ENCODE measurements at places on chromosomes 11 and 22.

DNA sequence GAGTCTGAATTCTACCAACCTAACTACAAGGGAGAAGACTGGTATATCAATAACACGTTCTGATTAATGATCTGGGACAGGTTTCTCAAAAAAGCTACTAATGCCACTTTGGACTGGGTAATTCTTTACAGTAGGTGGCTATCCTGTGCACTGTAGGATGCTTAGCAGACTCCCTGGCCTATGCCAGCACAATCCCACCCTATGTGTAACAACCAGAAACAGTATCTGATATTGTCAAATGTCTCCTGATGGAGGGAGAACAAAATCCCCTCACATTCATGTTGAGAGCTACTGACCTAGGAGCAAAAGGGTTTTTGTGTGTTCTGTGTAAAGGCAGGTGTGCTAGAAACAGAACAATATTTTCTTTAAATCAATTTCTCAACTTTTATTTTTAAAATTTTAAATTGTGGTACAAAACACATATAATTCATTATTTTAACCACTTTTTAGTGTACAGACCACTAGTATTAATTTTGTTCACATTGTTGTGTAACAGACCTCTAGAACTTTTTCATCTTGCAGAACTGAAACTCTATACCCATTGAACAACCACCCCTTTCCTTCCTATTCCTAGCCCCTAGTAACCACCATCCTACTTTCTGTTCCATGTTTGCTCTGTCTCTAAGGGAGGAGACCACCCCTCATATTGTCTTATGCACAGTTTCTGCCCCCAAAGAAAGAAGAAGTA is 2.1 kb upstream of the MS4A6A start:
- DNase-seq, result no peak

DNA sequence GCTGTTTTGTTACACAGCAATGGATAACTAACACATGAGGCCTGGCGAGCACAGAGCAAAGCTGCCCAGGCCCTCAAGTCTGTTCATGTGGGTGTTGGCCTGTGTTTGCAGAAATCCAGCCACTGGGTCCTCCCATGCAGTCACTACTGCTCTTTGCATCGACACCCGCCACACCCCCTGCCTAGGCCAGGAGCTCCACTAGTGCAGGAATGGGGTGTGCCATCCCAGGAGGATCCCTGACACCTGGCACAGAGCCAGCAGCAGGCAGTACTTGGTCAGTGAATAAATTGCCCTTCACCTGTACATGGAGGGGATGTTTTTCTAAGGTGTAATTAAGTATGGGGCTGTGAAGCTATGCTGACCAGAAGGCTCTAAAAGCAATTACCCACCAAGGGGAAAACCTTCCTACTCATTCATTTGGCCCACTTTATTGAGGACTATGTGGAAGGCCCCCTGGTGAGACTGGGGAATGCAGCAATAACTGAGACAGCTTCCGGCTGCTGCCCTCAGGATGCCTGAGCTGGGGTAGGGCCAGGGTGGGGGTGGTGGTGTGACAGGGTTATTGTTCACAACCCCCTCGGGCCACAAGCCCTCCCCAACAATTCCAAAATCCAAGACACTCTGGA is 160.8 kb downstream of the CRYBB2 start:
- no peak for DNase-seq

- no peak for DNase-seq
Measured at GRCh38 chr11:25993016-25993415, 338.9 kb upstream of the ANO3 start.

GRCh38 chr11:133251841-133252240 is 280.5 kb downstream of the OPCML start:
- no peak for DNase-seq

DNA sequence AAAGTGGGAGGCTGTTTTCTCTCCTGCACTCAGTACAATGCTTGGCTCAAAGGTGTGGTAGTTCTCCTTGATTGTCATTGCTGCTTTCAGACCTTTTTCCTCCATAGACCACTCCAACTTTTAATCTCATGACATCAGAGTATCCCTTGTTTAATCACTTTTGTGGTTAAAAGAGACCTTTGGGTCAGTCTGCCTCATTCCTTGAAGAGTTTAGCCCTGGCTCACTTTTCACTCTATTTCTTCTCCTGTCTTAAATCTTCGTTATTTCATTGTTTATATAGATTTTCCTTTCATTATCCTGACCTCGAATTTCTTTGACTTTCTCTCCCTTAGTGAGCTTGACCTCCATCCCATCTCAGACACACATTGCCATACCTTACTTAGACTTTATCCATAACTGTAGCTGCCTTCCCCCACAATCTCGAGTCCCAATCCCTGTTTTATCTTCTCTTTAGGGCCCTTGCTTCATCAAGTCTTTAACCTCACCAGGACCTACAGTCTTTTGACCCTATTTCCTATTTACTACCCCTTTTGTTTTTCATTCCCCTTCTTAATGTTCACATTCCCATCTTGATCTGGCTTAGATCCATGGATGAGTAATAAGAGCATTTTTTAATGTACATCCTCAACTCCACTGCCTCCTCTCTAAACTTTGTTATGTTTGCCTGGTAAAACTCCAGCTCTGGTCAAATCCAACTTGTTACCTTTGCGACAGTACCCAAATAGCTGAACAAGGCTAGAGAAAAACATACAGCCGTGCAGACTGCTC is 9.5 kb downstream of the ATXN10 start:
- DNase-seq, result no peak

DNA sequence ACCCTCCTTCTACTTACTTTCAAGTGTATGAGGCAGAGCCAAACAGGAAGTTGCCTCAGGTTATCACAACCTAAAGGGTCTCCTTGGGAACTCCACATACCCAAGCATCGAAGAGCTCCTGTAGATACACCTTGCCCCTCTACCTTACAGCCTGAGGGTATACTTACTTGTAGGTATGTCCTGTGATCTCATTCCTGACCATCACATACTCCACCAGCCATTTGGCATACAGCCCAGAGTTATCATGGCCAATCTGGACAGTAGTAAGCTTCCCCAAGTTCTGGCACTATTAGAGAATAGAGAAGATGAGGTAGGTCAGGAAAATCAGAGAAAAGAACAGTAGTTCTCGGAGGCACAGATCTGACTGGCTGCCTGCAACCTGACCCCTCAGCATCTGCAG is 53.4 kb upstream of the SCUBE2 start:
- no peak for DNase-seq

- DNase-seq, result no peak
Measured at GRCh38 chr22:35220221-35220620, 37.1 kb upstream of the HMGXB4 start.

DNA sequence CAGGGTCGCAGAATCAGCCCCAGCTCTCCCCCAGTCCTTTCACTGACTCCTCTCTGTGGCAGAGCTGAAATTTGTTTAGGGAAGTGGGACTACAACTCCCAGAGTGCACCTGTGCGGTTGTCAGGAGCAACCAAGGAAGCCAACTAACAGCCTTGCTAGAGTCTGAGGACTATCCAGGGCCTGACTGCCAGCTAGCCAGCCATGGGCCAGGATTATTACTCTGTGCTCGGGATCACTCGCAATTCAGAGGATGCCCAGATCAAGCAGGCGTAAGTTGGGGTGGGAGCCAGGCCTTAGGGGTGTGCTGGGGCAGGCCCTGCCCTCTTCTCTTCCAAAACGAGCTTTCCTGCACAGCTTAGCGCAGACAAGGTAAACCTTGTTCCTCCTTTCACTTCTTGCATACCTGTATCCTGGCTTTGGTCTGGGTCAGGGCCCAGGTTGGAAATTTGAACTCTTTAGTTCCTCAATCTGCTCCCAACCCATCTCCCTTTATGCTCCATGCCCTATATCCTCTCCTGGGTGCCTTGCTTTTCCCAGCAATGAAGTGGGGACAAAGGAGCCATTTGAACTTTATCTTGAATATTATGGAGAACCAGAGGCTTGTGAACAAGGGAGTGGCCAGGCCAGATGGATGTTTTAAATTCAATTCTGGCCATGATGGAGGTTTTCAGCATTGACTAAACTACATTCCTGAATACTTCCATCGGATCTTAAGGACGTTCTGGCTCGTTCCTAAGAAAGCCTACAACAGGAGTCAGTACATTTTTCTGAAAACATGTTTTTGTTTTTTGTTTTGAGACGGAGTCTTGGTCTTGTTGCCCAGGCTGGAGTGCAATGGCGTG is at the start of gene DNAJB13:
DNAJB13 (plus strand) TSS at position 158 of the 842 bp plus-strand sequence; CDS start at position 202, 44 bp downstream.
- DNase-seq, result peak; percentile 59

- no peak for DNase-seq
Measured at GRCh38 chr22:33427461-33427860, 369.3 kb upstream of the SYN3 start.

DNA sequence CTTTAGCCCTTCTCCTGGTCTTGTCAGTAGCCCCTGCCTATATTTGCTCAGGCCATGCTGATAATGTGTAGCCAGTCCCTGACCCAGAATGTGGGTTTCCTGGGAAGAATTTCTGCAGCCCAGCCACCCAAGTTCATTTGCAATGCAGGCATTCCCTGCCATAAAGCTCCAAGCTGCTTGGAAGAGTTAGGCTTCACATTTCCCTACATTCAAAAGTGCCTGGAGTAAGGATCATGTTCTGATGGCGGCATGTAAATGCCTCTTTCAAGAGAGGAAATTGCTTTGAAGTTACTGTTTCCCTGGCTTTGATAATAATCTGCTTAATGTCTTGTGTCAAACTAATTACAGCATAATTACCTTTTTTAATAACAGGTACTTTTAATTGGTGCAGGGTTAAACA is 266.1 kb downstream of the MIAT start:
- no peak for DNase-seq

- DNase-seq, result no peak
Measured at GRCh38 chr11:92227230-92227814, 2.7 kb downstream of the FAT3 start.

DNA sequence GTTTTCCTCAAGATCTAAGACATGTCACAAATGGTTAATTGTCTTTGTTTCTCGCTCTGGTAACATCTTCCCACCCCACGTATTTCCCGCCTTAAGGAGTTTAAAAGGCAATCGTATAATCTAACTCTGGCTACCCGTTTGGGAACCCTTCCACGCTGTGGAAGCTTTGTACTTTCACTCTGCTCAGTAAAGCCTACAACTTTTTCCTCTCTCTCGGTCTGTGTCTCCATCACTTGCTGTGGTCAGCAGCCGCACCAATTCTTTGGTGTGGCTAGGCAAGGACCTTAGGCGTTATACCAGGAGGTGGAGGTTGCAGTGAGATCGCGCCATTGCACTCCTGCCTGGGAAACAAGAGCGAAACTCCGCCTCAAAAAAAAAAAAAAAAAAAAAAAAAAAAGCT is 1430.1 kb downstream of the LRRC4C start:
- no peak for DNase-seq

- no peak for DNase-seq
Measured at GRCh38 chr11:74084796-74085541, 76.1 kb upstream of the UCP3 start.

- DNase-seq, result peak; percentile 97
Measured at GRCh38 chr22:28772633-28773460, at the start of gene CCDC117. Gene CCDC117, plus strand, starts transcription at chr22:28772695. Its CDS starts 155 bp downstream, at chr22:28772850.

- DNase-seq, result no peak
Measured at GRCh38 chr11:11569936-11570491, 51.8 kb downstream of the GALNT18 start.

GRCh38 chr11:39374963-39375698 is 2084.3 kb downstream of the LRRC4C start:
- DNase-seq, result no peak

DNA sequence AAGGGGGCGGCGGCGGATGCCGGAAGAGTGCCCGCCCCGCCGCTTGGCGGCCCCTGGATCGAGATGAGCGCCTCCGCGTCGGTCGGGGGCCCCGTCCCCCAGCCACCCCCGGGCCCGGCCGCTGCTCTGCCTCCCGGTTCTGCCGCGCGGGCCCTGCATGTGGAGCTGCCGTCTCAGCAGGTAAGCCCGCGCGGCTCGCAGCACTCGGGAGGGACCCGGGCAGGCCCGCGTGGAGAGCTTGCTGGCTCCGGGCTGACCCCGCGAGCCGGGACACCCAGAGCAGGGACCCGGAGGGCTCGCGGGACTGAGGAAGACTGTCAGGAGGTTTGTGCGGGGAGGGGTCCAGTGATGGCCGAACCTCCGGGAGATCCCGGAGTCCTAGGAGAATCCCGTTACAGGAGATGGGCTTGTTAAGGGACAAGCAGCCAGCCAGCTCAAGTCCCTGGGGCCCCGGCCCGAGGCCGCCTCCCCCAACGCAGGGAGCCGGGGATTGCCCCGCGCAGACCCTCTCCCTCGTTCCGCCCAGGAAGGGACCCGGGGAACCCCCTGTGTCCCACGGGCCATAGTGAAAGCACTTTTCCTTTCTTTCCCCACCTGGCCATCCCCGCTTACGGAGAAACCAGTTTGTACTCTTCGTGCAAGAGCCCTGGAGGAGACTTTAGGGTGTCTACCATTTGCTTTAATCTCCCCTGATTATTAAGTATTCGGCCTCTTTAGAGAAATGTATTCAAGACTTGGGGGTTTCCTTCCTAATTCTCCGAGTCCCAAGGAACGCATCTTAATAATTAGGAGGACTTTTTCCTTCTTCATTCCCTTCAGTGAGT is 547 bp downstream of the UVRAG start:
- DNase-seq, result peak; percentile 66

DNA sequence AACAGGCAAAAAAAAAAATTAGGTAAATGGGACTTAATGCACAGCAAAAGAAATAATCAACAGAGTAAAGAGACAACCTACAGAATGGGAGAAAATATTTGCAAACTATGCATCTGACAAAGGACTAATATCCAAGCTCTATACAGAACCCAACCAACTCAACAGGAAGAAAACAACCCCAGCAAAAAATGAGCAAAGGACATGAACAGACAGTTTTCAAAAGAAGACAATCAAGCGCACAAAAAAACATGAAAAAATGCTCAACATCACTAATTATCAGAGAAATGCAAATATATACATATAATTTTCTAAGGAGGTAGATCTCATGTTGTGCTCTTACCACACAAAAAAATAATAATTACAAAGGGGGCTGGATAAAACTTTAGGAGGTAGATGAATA is 36.5 kb upstream of the USP47 start:
- no peak for DNase-seq

DNA sequence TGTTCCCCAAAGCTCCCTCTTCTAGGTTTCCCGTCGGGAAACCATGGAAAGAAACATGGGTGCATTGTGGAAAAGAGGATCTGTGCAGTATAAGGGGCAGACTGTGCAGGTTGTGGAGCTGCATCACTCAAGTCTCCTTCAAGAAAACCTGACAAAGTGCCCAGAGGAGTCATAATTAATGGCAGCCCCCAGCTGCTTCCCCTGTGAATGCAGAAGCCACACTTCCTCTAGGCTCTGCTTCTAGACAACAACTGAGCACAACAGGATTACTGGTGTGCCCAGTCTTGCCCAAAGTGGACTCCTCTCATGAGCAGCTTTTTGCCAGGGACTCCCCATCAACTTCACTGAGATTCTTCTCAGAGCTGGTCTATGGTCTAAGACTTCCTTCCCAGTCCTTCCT is 42.6 kb upstream of the SCUBE2 start:
- no peak for DNase-seq

GRCh38 chr11:19959648-19960059 is 200.6 kb downstream of the DBX1 start:
- DNase-seq, result no peak

GRCh38 chr11:921921-922678 is 3.6 kb upstream of the AP2A2 start:
- no peak for DNase-seq

- DNase-seq, result no peak
Measured at GRCh38 chr11:115219376-115219775, 284.8 kb downstream of the CADM1 start.

- DNase-seq, result no peak
Measured at GRCh38 chr11:73055655-73056354, 86.3 kb downstream of the FCHSD2 start.

- DNase-seq, result no peak
Measured at GRCh38 chr22:38097557-38098409, 12.7 kb downstream of the BAIAP2L2 start.

- DNase-seq, result no peak
Measured at GRCh38 chr22:44357296-44357965, 44.7 kb upstream of the SHISAL1 start.
